ENCODE measurements at places on chromosomes 4 and X.

- DNase-seq = no peak
Measured at GRCh38 chr4:101128473-101128872, 218.9 kb downstream of the PPP3CA start.

- no peak for DNase-seq
Measured at GRCh38 chr4:153649572-153649991, 34.5 kb upstream of the TLR2 start.

DNA sequence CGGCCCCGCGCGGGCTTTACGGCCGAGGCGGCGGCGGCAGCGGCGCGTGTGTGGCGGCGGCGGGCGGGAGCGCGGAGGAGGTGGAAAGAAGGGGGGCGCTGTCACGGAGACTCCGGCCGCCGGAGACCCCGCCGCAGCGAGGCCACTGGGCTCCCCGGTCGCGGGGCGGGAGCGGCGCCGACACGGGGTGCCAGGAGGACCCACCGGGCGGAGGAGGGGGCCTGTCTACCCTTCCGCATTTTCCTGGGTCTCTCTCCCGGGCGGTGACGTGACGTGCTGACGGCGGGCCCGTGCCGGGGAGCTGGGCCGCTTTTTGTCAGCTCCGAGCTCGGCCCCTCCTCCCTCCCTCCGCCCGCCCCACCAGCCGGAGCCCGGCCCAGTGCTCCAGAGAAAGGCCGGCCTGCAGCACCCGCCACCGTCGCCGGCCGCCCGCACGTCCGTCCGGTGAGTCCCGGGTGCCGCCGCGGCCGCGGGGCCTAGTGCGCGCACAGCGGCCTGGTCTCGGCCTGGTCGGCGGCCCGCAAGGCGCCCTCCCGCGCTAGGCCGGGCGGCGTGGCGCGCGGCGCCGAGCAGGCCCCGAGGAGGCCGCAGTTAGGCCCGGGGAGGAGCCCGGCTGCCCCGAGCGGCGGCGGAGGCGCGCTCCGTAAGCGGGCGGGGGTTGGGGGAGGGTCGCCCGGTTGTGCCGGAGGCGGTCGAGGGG lies at the start of gene ZFX:
Gene ZFX (plus strand): TSS at position 379 of the 700 bp plus-strand sequence. CDS start 23,014 bp downstream, outside the sequence.
- peak; percentile 46 for DNase-seq

DNA sequence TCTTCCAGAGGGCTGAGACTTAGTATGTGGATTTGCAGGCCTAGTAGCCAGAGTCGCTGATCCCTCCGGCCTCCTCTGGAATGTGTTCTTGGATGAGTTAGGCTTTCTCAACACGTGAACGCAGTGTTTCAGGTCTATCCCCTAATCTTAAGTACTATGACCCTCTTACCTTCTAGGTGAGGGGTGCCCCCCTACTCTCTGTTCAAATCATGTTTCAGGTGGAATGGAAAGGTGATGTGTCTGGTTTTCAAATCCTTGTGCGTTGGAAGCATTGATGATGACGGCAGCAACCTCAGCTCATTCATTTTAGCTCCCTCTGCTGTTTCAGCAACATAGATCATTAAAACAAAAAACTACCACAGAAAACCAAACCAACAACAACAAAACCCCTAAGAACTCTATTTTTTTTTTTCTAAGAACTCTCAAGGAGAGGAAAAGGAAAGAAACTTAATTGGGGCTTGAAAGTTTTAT lies 56.4 kb downstream of the RWDD4 start:
- DNase-seq = no peak

GRCh38 chr4:36256398-36256891 lies 12.1 kb upstream of the ARAP2 start:
- no peak for DNase-seq

DNA sequence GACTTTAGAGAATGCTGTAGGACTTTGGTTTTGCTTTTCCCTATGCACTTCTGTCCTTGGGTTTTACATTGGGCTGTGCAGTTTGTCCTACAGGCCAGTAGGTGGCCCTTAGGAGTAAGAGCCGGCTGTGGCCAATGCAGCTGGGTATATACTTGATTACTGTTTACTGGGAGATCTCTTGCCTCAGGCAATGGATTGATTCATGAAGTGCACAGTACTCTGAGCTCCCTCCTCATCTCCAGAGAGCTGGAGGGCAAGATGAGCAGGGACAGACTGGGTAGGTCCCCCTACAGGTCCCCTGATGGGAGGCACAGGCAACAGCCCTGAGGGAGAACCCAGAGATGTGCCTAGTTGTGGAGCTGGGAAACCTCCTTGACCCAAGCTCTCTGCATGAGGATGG lies 103.8 kb upstream of the QRFPR start:
- no peak for DNase-seq

DNA sequence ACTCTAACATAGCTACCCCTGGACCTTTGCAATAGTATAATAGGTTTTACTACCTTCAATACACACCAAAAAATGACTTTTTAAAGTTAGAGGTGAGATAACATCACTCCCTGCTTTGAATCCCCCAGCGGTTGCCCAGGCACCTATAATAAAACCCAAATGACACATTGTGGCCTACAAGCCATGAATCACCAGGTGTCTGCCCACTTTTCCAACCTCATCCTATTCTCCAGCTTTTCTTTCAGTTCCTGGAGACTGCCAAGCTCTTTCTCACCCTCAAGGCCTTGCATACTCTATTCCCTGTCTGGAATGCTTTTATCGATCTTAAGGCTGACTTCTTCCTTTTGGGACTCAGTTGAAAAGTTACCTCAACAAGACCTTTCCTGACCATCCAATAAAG lies 16.4 kb upstream of the PRSS48 start:
- no peak for DNase-seq

GRCh38 chr4:36303426-36304137 lies 22.2 kb downstream of the DTHD1 start:
- no peak for DNase-seq
